ENCODE measurements at places on chromosomes 6 and 20.

- DNase-seq = no peak
These were observed 19.2 kb downstream of the MGME1 start for GRCh38 chr20:17987988-17988387.

DNA sequence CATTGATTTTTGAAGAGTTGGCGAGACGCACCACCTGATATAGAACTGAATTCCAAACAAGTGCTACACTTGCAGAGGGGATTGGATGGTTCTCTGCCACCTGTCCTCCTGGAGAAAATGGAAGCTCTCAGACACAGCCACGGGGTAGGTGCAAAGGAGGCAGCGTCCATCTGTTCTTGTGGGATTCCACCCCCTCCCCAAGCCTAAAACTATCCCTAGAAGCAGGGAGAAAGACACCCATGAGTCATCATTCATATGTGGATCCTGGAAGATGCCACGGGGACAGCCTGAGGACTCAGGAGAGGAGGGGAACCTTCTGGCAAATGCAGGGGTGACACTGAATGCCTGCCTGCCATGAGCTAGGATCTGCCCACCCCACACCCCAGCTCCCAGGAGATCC lies 171.3 kb upstream of the CST7 start:
- DNase-seq = no peak

GRCh38 chr20:47620808-47621805 lies 119.4 kb downstream of the NCOA3 start:
- DNase-seq = peak; percentile 54

DNA sequence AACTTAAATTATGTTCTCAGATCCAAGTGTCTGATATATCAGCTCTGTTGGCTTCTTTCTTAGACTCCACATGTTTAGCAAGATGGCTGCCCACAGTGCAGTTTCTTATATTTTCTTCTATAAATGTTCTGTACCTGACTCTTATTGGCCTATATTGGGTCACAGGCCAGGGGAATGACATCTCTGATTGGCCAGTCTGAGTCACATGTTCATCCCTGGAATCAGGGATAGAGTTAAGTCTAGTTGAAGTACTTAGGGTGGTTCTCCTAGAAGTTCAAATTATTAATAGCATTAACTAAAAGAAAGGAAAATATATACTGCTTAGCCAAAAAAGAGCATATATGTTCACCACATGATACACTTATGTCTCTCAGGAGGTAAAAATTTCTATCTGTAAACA lies 105.3 kb upstream of the SLC22A16 start:
- DNase-seq = no peak

DNA sequence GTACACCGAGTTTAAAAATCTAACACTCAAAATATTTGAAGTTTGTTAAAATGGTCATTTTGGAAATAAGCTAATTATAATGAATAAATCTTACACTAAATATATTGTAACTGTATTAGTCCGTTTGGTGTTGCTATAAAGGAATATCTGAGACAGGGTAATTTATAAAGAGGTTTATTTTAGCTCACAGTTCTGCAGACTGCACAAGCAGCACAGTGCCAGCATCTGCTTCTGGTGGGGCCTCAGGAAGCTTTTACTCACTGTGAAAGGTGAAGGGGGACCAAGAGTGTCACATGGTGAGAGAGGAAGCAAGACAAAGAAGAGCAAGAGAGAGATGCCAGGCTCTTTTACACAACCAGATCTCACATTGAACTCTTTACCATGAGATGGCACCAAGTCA lies 17.1 kb downstream of the ELOVL5 start:
- DNase-seq = no peak

- no peak for DNase-seq
These were observed 288.2 kb upstream of the MAN1A1 start for GRCh38 chr6:119637768-119638167.

DNA sequence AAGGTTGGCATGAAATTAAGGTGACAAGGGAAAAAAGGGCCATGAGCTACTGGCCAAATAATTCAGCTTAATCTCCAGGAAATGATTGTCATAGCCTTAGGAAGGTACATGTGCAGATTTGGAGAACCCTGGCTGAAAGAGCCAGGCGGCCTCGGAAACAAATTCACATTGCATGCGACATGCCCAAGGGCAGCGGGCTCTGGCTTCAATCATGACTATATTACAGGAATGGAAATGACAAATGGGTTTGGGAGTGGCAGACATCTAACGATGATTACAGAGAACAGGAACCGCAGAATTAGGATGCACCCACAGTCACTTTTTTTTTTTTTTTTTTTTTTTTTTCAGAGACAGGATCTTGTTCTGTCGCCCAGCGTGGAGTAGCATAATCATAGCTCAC lies 112.4 kb upstream of the SALL4 start:
- no peak for DNase-seq

DNA sequence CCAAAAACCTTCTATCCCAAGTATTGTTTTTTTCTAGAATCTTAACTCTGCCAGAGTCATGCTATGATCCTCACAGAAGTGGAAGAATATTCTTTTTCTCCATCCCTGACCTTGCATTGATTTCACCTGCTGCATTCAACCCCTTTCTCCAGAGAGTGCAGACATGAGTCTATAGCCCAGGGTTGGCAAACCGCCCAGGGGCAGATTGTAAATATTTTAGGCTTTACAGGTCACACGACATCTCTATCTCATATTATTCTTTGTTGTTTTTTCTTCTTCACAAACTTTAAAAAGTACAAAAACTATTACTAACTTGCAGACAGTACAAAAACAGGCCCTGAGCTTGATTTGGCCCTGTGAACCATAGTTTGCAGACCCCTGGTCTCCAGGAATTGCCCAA lies 112.1 kb upstream of the ASF1A start:
- DNase-seq = no peak

DNA sequence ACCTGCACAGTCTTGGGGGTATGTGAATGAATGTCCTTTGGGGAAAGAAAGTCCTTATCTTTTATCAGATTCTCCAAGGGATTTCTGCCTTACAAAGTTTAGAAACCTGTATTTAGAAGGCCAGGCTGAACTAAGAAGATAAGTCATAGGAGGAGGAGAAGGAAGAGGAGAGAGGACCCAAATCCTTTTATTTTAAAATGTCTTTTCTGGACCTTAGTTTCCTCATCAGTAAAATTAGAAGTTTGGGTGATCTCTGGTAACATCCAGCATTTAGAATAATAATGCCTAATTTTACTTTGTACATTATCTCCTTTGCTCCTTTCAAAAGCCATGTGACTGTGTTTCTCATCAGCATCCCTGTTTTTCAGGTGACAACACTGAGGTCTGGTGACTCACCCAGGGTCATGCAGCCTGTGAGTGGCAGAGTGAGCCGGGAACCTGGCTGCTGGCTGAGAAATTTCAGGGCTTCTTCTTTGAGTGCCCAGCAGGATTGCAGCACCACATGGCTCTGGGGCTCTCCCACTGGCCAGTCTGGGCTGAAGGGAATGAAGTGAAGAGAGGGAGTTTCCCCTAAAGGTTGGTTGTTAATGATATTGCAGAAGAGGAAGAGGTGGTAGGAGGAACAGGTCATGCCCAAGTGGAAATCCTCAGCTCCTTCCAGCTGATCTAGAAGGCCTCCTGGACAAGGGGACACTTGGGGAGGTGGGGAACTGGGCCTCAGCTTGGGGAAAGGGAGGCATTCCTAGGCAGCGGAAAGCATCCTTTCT lies 34.0 kb downstream of the VEGFA start:
- DNase-seq = no peak

GRCh38 chr6:139944131-139944530 lies 569.7 kb upstream of the CITED2 start:
- no peak for DNase-seq

- DNase-seq = no peak
These were observed 19.7 kb upstream of the SLC17A3 start for GRCh38 chr6:25893778-25894177.

GRCh38 chr6:165744555-165745228 lies 81.7 kb upstream of the PDE10A start:
- DNase-seq = peak; percentile 28

DNA sequence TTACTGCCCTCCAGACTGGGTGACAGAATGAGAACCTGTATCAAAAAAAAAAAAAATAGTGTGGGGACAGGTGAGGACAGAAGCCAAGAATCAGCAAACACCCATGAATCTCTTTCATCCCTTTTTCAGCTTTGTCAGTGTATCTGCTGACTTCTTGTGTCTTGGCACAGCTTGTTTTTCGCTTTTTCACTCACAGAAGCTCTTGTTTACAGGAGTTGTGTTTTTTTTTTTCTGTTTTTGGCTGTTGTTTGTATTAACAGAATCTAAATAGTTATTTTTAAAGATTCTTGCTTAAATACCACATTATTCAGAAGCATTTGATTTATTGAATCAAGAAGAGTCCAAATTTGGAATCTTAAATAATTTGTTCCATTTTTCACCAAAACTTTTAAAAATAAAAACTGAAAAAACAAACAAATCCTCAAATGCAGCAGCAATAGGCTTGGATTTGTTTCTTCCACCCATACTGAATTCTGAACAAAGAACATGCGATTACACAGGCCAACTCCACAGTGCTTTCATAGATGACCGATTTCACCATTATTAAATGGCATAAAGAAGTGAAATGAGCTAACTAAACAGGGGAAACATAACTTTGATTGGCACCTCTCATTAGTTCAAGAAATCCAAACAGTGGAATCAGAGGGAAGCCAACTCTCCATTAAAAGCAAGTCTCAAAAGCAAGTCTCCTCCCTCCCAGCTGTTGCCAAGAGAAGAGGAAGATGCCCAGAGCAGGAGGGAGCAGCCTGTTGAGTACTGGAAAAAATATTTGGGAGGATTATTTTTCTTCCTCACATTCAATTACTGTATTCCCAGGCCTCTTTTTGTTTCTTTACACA lies 27.2 kb upstream of the GPR63 start:
- DNase-seq = no peak

DNA sequence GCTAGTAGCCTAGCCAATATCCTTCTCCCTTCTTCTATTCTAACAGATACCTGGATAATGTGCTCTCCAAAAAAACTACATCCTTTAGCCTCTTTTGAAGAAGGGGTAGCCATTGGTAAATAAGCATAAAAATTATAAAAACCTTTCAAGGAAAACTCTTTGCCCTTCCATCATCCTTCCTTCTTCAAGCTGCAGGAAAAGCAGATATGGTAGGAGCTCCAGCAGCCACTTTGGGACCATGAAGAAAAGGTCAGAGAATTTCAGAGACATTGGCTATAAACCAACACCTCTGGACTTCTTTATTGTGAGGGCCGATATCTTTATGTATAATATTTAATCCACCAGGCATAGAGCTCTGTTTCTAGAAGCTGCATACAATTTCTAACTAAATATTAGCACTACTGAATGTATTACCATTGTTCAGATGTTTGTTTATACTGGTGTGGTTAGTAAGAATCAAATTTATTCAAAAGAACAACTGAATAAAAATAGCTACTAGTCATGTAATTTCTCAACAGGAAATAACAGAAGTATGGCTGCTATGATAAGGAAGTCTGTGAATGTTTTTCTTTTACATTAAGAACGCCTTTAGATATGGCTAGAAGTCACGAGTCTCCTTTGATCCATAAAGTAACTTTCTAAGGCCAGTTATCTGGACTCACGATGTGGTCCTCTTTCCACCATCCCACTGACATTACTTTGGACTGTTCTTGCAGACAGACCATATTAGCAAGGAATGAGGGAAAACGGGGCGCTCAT lies 32.2 kb downstream of the MYLK4 start:
- no peak for DNase-seq

GRCh38 chr6:18165751-18166150 lies 10.5 kb downstream of the KDM1B start:
- DNase-seq = no peak

DNA sequence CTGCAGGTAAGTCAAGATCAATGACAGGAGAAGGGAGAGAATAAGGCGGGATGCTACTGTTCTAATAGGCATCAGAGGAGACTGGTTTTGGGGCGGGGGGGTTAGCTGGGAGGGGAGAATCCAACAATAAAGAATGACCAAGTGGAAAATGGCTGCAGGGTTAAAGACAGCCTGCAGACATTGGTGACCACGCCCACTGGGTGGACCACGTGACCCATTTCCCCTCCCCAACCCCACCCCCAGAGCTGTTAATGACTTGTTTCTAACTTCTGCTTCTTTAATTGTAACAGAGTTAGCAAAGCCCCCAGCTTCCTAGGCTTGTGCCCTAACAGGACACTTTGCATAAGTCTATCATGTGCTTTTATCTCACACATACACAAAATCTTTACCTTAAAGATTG lies 344.5 kb downstream of the KIF16B start:
- DNase-seq = no peak

GRCh38 chr20:22808628-22809027 lies 224.3 kb upstream of the FOXA2 start:
- no peak for DNase-seq

DNA sequence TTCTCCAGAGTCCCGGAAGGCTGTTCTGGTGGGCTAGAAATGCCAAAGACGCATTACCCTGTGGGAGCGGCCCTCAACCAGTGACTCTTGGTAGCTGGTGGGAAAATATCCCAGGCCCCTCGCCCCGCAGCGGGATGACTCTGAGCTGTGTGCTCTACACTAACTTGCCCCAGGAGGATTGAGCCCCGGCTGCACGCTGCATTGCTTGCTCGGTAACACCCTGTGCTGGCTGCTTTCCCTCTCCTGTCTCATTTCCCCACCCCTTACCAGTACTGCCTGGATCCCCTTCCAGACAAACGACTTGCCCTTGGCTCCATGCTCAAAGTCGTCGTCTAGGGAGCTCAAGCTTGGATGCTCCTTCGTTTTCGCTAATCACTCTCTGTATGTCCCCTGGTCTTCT lies 411.8 kb upstream of the SULF2 start:
- DNase-seq = no peak

- no peak for DNase-seq
These were observed 51.3 kb upstream of the GLP1R start for GRCh38 chr6:38997128-38997761.

GRCh38 chr6:75280131-75280855 lies 4.3 kb downstream of the TMEM30A start:
- no peak for DNase-seq

GRCh38 chr6:27867051-27867944 lies 44.9 kb downstream of the OR2B2 start:
- DNase-seq = peak; percentile 93

- DNase-seq = peak; percentile 89
These were observed at the start of gene MYB for GRCh38 chr6:135180542-135181332. Gene MYB (plus strand): TSS chr6:135181308. CDS start chr6:135181514, 206 bp downstream.

DNA sequence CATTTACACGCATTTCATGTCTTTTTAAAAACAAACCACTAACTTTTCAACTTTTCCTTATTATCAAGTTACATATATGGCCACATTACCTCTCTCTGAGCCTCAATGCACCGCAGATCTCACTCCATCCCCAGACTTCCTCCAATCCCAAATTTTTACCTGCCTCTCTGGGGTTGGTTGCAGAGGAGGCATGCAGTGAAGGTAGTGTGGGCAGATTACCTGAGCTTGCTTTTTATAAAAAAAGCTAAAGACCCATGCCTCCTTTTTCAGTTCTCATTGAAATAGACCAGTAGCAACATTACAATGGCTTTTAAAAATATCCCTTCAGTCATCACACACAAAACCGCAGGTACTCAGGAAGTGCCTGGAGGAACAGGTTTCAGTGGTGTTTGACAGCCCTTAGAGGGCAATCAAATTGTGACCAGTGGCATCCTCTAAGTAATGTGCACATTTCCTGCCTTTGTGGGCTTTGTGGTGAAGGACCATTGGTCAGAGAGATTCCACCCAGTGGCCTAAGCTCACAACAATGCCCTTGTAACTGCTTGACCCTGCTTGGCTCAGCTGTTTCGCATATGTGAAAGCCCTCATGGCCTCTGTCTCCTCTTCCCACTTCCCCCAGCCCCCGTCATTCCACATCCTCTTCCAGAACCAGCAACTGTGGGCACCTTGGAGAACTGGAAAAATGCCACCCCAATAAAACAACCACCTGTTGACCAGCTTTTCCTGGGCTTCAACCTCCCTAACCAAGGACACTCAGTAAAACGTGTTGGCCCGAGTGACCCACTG lies 30.2 kb upstream of the IL17A start:
- DNase-seq = peak; percentile 49

GRCh38 chr20:51725584-51726176 lies 42.5 kb downstream of the ATP9A start:
- no peak for DNase-seq
